Adrenal gland (tissue), 19 donors: ENCODE measurements at places on chromosomes 7 and 10. TPM values are rescaled to one million over a fixed set of nuclear protein-coding genes. Genes with fewer than 3 reads are reported as not detected.

The OR2A1 gene
- 0.11 TPM for total RNA-seq

The PDE6C gene
- total RNA-seq = not detected

The ATOH7 gene
- total RNA-seq = 0.24 TPM

The TMEM176A gene
- 11.9 TPM for total RNA-seq

The MBL2 gene
- total RNA-seq = not detected

The TAS2R41 gene
- not detected for total RNA-seq

The CHN2 gene
- 8.8 TPM for total RNA-seq

The MNX1 gene
- total RNA-seq = 0.11 TPM

The LLCFC1 gene
- total RNA-seq = not detected

The ARL5B gene
- total RNA-seq = 10.7 TPM

The SORBS1 gene
- 26.6 TPM for total RNA-seq

The ARHGEF35 gene
- total RNA-seq = 1.1 TPM

The MRLN gene
- not detected for total RNA-seq

The GLI3 gene
- total RNA-seq = 18.0 TPM

The KDM7A gene
- 5.7 TPM for total RNA-seq

The SEMA3C gene
- total RNA-seq = 6.2 TPM

The SH2B2 gene
- total RNA-seq = 4.1 TPM

The PLEKHA8 gene
- 6.4 TPM for total RNA-seq

The VIM gene
- 374 TPM for total RNA-seq

The NUTM2D gene
- total RNA-seq = 0.95 TPM

The WNT8B gene
- total RNA-seq = not detected

The RAB19 gene
- total RNA-seq = not detected

The XRCC2 gene
- total RNA-seq = 4.1 TPM

The DOCK1 gene
- 29.8 TPM for total RNA-seq

The CALHM1 gene
- total RNA-seq = not detected

The KIF20B gene
- total RNA-seq = 8.2 TPM

The ABCC2 gene
- total RNA-seq = 0.57 TPM

The TMEM184A gene
- 0.06 TPM for total RNA-seq

The SEMA3E gene
- total RNA-seq = 0.22 TPM

The DPYSL4 gene
- total RNA-seq = 3.1 TPM

The RUFY2 gene
- 21.2 TPM for total RNA-seq

The PDZD7 gene
- 1.9 TPM for total RNA-seq

The C10orf143 gene
- total RNA-seq = 3.0 TPM

The PPIA gene
- total RNA-seq = 945 TPM

The OR9A4 gene
- total RNA-seq = not detected

The SMKR1 gene
- not detected for total RNA-seq

The TAS2R16 gene
- not detected for total RNA-seq

The ADCY1 gene
- total RNA-seq = 4.7 TPM

The SPAM1 gene
- total RNA-seq = not detected

The SLC29A4 gene
- total RNA-seq = 21.6 TPM

The HECW1 gene
- 0.19 TPM for total RNA-seq

The HSPA12A gene
- 28.9 TPM for total RNA-seq

The NME8 gene
- total RNA-seq = not detected

The ABCB4 gene
- 62.6 TPM for total RNA-seq

The OGA gene
- 41.3 TPM for total RNA-seq

The PYROXD2 gene
- total RNA-seq = 20.0 TPM

The LDB3 gene
- 0.17 TPM for total RNA-seq

The SH3PXD2A gene
- total RNA-seq = 34.5 TPM

The PLXNA4 gene
- total RNA-seq = 2.9 TPM

The KNDC1 gene
- 12.2 TPM for total RNA-seq

The COBL gene
- total RNA-seq = 0.69 TPM

The GSTO2 gene
- 4.1 TPM for total RNA-seq

The WDFY4 gene
- 1.8 TPM for total RNA-seq

The CRHR2 gene
- total RNA-seq = not detected

The IFIT2 gene
- total RNA-seq = 6.3 TPM

The NAPEPLD gene
- total RNA-seq = 20.9 TPM

The POU6F2 gene
- total RNA-seq = 0.19 TPM

The ST8SIA6 gene
- 0.87 TPM for total RNA-seq

The ADAM22 gene
- total RNA-seq = 14.8 TPM
